ENCODE measurements at places on chromosomes 7 and 10.

DNA sequence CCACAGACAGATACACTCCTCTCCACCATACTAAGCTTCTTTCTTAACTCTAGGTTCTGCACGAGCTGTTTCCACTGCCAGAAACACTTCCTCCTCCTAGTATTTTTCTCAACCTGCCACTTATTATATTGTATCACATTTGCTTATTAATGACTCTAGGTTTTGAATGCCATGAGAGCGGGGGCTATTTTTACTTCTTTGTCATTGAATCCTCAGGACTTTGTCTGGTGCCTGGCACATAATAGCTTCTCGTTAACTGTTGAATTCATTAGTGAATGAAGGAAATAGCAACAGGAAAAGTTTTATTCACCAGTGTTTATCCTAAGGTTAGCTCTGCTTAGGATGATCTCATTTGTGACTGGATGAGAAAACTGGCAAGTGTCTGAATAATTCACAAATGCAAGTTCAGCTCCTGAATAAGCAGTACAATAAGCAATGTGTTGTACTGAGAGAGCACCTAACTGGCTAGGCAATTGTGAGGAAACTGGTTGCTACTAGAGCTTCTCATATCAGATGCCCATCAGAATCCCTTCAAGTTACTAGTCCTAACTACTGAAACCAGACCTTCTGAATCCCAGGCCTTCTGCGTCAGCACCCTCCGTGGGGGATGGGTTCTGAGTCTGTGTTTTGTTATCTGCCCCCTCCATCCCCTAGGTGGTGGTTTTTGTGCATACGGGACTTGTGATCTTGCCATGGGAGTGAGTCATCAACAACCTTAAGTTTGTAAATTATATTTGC, 92.7 kb downstream of the LSMEM1 start:
- DNase-seq: no peak

GRCh38 chr10:17021656-17022465, 107.8 kb downstream of the CUBN start:
- DNase-seq: no peak

GRCh38 chr10:6068422-6068821, 6.3 kb upstream of the IL2RA start:
- DNase-seq: peak; percentile 28

DNA sequence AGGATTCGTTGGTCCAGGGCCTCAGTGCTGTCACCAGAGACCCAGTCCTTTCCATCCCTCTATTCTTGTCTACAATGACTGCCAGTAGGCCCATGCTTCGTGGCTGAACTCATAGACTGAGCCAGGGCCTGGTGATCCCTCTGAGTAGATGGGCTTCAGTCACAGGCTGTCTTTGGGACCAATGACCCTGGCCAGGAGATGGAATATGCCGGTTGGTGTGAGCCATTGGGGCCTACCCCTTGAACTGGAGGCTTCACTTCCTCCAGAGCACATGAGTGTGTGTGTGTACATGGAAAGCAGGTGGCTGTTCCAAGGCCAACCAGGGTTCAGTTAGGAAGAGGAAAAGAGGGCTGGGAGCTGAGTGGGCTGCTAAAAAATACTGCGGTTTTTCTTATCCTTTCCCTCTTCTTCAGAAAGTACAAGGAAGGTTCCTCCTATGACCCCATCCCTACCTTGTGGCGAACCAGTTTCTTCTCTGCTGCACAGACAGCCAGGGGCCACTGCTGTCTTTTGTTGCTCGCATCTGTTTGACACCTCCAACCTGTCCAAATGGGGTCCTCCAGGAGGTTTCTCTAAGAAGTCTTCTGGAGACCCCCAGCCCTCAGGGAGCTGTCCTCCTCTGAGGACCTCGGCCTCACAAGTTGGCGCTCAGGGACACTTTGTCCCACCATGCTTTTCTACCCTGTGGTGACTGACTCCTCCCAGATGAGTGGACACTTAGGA, 36.6 kb downstream of the ADRA2A start:
- DNase-seq: no peak

DNA sequence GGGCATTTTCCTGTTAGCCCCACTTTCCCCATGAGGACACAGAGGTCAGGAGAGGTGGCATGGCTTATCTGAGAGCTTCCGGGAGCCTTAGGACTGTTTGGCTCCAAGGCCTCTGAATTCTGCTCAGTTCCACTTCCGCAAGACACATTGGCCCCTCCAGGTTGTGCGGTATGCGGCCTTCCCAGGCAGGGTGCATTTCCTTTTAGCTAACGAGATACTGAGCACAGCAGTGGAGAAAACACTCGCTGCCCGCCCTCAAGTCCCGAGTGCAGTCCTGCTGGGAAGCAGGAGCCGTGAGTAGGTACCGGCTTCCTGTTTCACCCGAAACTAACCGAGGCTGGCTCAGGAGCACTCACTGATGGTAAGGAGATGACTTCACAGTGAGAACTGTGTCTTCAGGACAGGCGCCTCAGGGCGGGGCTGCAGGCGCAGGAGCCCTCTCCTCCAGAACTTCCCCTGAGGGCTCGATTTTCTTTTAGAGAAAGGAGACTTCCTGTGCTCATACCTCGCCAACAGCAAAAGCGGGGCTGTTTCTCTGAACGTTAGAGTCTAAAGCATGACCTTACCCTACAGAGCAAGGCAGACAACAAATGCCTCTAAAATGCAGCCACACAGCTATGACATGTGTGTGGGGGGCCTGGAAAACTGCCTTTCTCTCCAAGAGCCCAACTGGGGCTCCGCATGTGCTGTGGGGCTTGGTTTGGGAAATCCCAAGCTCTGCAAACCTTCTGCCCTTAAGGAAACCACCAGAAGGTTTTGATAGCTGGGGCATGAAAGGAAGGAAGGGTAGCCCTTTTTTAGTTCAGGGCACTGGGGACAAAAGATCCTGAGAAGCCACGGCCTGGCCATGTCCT, 25.9 kb downstream of the RGS10 start:
- DNase-seq: no peak

DNA sequence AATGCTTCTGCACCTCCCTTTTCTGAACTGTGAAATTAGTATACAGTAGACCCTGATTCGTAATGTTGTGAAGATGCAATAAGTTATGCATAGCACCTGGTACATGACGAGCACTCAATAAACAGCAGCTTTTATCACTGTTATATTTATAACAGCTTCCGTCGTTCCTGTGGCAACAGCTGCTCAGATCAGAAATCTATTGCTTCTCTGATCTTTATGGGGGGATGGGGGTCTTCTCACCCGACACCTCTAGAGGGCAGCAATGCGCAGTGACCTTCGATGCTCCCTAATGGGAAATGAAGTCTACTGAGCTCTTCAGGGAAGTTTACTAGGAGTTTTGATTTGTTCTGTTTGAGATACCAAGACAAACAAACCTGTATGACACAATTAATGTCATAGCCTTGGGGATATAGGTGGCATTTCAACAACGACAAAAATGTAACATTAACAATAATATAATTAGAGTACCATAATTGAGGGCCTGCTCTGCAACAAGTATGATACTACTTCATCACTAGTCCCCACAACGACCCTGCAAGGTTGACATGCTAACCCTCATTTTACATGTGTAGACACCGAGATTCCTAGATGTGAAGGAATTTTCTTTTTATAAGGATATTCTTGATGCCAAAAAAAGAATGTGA, 289.6 kb downstream of the SFMBT2 start:
- peak; percentile 33 for DNase-seq

GRCh38 chr7:17384400-17384799, 85.9 kb downstream of the AHR start:
- DNase-seq: no peak

DNA sequence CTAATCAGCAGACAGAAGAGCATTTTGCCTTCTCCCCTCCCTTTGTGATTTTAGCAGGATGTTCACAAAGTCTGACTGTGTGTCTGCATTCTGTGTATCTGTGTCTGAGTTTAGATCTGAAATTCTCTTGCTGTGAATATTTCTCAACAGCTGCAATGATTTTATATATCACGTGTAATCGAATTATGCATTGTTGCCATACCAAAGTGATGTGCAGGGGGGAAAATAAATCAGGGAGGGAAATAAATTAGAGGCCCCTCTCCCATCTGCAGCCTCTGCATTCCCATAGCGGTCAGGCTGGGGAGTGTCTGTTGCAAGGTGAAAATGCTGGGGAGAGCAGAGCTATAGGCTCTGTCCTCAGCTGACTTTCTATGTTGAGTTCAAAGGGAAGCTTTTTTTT, 209.0 kb downstream of the LRMDA start:
- no peak for DNase-seq

- DNase-seq: no peak
Observed at GRCh38 chr10:63653747-63654146, 132.5 kb downstream of the REEP3 start.

DNA sequence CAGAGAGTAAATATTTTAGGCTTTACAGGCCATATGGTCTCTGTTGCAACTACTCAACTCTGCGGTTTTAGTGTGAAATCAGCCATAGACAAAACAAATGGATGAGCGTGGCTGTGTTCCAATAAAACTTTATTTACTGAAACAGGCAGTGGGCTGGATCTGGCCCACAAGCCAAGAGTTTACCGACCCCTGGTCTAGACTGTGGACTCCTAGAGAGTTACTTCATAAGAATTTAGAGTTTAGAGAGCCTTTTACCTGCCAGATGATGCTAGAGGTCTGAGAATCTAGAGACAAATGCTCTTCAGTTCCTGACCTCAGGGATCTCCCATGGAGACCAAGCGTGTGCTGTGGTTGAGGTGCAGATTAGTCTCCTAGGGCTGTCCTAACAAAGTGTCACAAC, 174.8 kb downstream of the PTEN start:
- no peak for DNase-seq

- no peak for DNase-seq
Observed at GRCh38 chr10:80596391-80597257, 58.9 kb downstream of the SH2D4B start.

GRCh38 chr7:223118-223800, 30.9 kb downstream of the FAM20C start:
- no peak for DNase-seq

- DNase-seq: no peak
Observed at GRCh38 chr10:119149729-119150128, 15.8 kb downstream of the SFXN4 start.

All from activated CD4-positive, CD25-positive, alpha-beta regulatory T cell (primary cell).